ENCODE measurements at places on chromosomes 7 and 10.

GRCh38 chr7:94338921-94339371 is 55.7 kb upstream of the COL1A2 start:
- no peak for DNase-seq

DNA sequence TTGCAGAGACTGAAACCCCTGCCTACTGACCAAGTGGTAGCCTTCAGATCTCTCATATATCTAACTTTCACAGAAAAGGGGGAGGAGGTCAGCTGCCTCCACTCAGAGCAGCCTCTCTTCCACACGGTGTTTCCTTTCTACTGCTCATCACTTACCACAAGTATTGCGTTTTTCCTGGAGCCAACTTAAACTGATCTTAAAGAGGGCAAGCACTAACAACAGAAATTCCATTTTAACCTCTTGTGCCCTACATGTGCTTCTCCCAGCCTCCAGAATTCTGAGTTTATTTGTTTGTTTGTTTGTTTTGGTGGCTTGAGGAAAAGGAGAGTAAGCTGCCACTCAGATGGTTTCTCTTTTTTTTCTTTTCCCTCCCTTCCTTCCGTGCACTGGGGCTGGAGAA is 19.1 kb downstream of the SKIDA1 start:
- DNase-seq: no peak

GRCh38 chr7:138865843-138866242 is 67.8 kb upstream of the ATP6V0A4 start:
- no peak for DNase-seq

GRCh38 chr10:49119746-49120145 is 4.4 kb upstream of the VSTM4 start:
- no peak for DNase-seq

DNA sequence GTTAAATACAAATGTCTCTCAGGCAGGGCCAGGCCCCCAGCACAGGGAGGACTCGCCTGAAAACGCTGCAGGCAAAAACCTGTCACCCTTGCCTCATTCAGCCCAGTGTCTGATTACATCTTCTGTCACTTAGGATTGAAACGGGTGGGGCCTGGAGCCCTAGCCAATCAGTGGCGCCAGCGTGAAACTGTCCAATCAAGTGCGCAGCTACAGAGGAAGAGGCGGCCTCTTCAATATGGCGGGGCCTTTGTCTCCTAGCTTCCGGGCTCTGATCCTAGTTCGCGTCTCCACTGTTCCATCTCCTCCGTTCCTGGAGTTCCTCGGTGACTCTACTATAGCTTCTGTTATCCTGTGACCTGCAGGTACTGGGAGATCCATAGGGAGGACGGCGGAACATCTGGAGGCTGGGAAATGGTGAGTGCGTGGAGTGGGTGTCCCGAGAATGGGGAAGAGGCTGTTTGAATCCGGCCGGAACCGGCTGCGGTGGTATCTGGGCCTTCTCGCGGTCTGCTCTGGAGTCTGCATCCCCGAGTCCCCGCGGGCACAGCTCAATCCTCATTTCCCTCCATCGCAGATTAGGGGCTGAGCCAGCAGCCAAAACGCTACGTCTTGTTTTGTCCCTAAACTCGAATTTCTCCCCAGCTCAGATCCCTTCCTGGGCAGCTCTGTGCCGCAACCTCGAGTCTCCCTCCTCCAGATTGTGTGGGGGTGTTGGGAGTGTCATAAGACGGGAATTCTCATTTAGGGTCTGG is at the start of gene ZNF736:
ZNF736 (plus strand) TSS at position 222 of the 752 bp plus-strand sequence; CDS start at position 412, 190 bp downstream.
- peak; percentile 73 for DNase-seq

- no peak for DNase-seq
These were observed 141.7 kb downstream of the MACC1 start for GRCh38 chr7:20075440-20075839.

DNA sequence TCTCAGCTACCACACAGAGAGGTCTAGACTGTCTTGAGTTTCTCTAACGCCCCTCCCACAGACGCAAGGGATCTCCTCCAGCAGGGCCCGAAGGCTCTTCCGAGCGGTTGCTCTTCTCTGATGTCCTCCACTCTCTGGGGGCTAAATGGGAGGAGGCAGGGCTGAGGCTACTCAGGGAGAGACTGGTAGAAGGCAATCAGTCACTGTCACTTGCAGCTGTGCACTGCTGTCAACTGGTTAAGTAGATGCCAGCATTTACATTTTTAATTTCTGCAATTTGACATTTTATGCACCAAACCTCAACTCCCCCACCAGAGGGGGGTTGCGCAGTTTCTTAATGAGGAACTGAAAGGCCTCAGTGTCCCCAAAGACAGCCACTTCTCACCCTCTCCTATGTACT is 442.8 kb downstream of the PLXNA4 start:
- DNase-seq: no peak

DNA sequence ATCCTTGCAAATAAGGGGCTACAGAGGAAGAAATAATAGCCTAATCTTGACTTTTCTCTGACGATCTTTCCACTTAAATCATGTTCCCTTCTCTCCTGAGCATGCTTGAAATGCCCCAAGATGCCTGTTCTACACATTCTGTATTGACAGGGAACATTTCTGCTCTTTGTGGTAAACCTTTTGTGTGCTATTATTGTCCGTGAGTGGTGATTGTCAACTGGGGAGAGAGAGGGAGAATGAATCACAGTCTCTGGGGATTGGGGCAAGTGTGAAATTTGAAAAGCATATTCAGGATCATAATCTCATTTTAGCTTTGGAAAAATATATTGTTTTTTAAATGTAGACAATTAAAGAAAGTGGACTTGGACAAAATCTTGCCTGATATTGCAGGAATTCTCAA is 20.6 kb downstream of the UBTD1 start:
- no peak for DNase-seq

DNA sequence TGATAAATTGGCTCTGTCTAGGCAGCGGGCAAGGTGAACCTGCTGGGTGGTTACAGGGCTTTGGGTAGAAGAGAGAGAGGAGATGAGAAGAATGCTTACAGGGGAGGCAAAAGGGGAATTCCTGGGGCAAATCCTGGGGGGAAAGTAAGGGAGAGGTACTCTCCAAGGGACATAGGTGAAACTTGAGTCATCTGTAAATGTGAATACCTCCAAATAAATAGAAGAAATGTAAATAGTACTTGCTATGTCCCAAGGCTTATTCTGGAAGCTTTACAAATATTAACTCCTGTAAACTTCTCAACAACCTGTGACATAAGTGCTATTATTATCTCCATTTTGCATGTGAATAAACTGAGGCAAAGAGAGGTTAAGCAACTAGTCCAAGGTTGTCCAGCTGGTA is 57.7 kb upstream of the CDK13 start:
- DNase-seq: no peak

- DNase-seq: no peak
These were observed 52.4 kb downstream of the MAPK8 start for GRCh38 chr10:48358838-48359237.

DNA sequence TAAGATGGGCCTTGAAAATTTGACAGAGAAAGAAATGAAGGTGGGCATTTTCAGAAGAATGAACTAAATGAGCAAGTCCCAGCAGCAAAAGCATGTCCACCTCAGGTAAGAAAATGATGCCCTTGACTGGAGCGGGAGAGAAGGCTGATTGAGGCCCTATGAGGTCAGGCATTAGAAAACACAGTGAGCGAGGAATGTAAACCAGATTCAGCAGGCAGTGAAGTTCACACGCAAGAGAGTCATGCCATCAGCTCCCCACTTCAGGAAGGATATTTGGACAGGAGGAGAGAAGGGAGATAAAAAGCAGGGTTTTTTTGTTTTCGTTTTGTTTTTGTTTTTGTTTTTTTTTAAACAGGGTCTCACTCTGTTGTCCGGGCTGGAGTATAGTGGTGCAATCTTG is 166.4 kb downstream of the PPP1R17 start:
- no peak for DNase-seq

DNA sequence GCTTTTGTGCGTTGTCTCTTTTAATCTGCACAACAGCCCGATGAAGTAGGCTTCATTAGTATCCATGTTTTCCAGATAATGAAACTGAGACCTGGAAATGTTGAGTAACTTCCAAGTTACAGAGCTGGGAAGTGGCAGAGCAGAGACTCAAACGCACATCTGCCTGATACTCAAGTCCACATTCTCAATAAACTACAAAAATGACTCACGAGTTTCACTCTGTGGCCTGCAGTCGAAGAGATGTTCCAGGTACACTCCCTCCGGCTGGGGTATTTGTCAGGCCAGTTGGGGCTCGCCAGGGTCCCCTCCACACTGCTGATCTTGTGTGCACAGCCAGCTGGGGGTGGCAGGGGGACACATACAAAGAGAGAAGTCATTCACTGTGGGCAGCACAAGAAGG is 17.7 kb upstream of the OPALIN start:
- no peak for DNase-seq

GRCh38 chr10:48406204-48406603 is 99.7 kb downstream of the MAPK8 start:
- DNase-seq: no peak

DNA sequence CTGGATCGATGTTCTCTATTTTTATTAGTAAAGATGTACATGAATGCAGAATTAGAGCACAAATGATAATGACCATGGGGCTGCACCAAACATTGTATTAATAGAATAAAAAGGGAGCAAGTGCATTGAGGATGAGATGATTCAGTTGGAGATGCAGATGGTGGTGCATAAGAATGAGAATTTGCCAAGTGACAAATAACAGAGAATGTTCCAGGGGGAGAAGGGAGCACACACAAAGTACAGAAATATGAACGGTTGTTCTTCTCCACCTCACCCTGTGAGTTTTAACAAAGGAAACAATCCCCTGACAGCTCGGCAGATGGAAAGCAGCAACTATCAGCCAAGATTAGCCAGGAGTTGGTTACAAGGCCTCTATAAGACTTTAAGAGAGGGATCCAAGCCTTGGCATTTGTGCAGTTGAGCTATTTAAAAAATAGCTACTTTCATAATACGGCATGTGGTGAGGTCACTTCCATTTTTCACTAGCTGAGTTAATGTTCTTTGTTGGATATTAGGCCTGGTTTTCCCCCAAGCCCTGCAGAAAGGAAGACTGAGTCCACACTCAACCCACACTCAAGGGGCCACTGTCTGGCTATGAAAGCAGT is 462.5 kb downstream of the TNS3 start:
- DNase-seq: no peak

DNA sequence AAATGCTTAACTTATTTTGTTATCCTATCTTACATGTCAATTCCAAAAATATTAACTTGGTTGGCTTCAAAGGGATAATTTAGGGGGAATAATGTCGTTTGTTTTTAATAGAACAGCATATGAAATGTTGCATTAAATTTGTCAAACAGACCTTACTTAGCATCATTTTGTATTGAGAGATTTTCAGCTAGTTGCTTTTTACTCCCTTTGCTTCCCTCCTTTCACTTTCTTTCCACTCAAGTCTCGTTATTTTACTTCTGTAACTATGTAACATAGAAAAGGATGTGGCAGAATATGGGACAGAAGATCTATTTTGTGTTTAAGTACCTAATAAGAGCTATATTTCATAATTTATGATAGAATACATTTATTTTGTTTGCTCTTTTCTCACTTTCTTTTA is 2.6 kb downstream of the PHYHIPL start:
- no peak for DNase-seq

DNA sequence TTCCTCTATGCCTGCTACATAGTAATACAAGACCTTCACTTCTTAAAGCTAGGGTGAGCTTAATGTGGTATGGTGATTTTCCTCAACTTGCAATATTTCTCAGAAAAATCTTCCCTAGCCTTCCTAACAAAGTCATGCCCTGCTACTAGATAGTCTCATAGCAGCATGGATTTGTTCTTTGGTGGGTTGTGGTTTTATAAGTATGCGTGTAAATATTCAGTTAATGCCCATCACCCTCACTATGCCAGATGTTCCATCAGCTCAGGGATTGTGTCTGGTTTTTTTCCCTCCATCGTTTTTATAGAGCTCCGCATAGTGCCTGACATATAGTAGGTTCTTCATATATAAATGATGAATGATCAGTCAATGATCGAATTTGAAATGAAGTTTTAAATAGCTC is 182.8 kb downstream of the CREB5 start:
- DNase-seq: no peak

DNA sequence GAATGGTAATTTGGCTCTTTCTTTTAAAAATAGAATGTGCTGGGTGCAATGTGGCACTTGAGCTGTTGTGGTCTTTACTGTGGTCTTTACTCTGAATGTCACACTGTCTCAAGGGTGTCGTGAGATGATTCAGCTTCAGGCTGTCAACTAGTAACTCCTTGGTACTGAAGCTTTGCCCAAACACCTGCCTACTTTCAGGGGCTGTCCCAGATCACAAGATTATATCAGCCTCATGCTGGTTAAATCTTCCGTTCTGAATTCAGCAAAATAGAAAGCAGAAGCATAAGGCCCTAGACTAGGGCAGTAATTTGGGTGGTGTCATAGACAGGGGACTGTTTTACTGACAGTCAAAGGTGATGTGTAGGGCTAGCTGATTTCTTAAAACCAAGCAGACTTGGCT is 110.9 kb downstream of the BAMBI start:
- DNase-seq: no peak

DNA sequence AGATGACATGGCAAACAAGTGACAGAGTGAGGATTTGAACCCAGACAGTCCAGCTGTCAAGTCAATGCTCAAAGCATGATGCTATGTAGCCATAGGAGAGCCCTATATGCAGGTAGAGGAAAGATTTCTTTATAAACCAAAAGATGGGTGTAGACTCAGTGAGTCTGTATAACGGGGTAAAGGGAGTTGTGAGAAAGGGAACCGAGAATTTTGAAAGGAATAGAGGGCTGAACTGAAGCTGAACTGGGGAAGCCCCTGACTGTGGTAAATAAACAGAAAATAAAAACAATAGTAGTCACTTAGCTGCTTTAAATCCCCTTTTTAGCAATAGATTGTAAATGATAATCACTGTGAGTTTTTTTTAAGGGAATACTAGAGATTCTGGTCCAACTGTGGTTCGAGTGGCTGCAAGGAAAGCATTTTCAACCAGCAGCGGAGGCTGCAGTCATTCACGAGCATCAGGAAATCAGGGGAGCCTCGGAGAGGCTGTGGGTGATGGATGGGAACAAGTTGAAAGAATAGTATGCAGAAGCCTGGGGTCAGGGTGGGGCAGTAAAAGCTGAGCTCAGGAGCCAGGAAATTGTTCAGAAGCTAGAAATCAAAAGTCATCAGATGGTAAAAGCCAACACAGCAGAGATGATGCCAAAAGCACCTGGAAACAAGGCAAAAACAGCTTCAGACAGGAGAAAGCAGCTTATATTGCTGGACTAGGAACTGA is 393.5 kb downstream of the GFRA1 start:
- no peak for DNase-seq

- no peak for DNase-seq
These were observed 980.0 kb downstream of the DNAJB9 start for GRCh38 chr7:109549471-109550193.

GRCh38 chr10:29522061-29522855 is 112.5 kb downstream of the SVIL start:
- DNase-seq: no peak

- no peak for DNase-seq
These were observed 73.3 kb downstream of the NRCAM start for GRCh38 chr7:108382932-108383331.

- DNase-seq: no peak
These were observed 317.8 kb downstream of the SH2D4B start for GRCh38 chr10:80855348-80855971.

- no peak for DNase-seq
These were observed 205.4 kb upstream of the ZMIZ1 start for GRCh38 chr10:78863140-78863905.

- no peak for DNase-seq
These were observed 77.4 kb downstream of the PRLHR start for GRCh38 chr10:118518095-118518494.
